Activated CD4-positive, alpha-beta T cell treated with anti-CD3 and anti-CD28 coated beads, Interleukin-2, amount 10 ng/mL, durations not matched to agents 7 days and 5 days (primary cell): ENCODE measurements at places on chromosomes 11 and 22.

GRCh38 chr11:106086850-106087249 lies 9.4 kb downstream of the AASDHPPT start:
- no peak for DNase-seq

DNA sequence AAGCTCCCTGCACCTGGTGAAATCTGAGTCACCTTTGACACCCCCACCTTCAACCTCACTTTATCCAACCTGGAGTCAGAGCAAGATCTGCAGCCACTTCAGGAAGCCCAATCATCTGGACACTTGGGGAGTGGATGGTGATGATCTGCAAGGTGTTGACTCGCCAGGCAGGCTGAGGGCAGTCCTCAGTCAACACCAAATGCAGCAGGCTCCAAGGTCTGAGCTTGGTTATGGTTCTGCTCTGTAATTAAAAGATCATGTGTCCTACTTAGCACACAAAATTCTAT lies 446.9 kb downstream of the BRD1 start:
- no peak for DNase-seq

DNA sequence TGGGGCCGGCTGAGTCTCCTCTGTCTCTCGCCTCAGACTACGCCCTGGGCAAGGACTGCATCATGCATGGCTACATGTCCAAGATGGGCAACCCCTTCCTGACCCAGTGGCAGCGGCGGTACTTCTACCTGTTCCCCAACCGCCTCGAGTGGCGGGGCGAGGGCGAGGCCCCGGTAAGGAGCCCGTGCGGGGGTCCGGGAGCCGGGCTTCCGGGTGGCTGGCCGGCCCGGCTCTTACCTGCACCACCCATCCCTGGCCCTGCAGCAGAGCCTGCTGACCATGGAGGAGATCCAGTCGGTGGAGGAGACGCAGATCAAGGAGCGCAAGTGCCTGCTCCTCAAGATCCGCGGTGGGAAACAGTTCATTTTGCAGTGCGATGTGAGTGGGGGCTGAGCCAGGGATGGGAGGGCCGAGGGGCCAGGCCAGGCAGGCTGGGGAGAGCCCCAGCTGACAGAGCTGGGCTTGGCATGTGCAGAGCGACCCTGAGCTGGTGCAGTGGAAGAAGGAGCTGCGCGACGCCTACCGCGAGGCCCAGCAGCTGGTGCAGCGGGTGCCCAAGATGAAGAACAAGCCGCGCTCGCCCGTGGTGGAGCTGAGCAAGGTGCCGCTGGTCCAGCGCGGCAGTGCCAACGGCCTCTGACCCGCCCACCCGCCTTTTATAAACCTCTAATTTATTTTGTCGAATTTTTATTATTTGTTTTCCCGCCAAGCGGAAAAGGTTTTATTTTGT lies 4.1 kb upstream of the ANKRD13D start:
- DNase-seq, result no peak

DNA sequence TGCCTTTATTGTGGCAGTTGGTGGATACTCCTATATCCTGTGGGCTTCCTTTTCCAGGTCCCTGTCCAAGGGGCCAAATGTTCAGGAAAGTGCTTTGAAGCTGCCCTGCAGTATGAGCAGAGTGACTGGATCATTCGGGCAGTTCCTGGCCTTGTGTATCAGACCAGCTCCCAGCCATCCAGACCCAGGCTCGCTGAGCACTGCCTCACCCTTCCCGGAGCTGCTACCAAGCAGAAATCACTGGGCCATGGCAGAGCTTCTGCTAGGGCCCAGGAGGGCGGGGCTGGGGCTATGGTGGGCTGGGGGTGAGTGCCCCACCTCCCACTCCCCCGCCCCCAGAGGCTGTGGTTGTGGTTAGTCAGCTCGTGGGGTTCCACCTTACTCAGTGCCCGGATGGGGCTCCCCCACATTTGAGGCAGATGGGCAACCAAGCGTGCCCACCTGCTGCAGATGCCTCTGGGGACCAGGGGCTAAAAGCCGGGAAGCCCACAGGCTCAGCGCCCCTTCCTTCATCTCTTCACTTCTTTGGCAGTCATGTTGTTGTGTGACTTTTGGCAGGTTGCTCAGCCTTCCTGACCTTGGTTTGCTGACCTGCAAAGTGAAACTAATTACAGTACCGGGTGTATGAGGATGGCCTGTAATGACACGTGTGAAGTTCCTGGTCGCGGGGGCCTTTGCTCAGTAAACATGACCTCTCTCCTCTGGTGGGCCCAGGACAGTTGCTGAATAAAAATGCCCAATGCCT lies 2.1 kb upstream of the LRRC32 start:
- no peak for DNase-seq

DNA sequence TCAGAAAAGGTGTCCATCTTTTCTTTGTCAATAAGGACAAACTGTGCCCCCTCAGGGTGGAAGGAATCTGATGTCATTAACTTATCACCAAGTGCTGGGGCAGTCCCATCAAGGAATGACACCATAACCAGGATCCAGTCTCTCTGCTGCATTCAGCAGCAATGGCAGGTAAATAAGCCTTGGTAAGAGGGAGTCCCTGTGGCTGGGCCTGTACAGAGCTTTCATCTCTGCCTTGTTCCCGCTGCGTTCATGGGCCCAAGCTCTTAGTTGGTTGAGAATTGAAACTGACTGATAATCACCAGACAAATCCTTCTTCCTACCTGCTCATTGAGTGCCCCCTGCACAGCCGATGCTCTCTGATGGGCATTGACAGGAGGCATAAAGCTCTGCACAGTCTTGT lies 22.7 kb downstream of the EIF3F start:
- no peak for DNase-seq

DNA sequence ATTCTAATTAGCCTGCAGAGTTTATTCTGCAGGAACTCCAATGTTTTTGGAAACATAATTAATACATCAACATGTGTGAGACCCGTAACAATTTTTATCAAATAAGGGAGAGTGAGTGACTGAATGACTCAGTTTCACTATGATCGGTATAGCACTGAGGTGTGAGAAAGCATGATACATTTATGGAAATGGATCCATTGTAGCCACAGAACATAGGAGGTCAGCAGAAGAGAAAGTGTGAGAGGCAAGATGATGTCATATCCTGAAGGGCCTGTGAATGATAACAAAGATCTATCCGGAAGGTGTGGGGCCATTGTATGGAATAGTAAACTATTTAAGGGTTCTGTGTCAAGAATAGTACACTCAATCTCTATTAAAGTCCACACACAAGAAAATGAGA lies 1406.1 kb upstream of the TENM4 start:
- DNase-seq, result no peak

DNA sequence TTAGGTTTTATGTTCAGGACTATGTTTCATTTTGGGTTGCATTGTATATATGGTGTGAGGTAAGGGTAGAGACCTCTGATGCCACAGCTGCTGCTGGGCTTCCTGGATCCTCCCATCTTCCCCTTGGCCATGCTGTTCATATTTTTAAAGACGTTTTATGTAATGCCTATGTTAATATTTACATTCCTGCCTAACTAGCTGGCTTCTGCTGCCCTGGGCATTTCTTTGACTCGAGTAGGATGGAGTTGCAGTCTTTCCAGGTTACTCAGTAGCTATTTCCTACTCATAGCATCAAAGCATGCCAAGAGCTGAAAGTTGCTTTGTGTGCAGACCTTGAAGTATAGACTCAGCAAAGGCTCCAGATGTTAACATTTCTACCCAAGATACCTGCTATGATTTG lies 220.5 kb upstream of the CADM1 start:
- no peak for DNase-seq

- DNase-seq, result no peak
These were observed 26.4 kb downstream of the VPS37C start for GRCh38 chr11:61134801-61135257.

GRCh38 chr22:23825246-23825905 lies 13.4 kb downstream of the DERL3 start:
- no peak for DNase-seq

DNA sequence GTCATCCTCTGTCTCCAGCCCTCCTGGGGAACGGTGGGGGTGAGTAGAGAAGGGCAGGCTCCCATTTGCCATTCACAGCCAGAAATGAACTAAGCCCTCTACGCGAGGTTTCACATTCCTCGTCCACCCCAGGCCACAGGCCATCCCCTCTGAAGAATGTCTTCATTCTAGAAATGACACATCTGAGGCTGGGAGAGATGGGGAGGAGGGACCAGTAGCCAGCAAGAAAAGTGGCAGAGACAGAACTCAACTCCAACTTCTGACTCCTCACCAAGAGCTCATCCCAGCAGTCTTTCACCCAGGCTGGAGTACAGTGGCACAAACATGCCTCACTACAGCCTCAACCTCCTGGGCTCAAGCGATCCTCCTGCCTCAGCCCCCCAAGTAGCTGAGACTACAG lies 3.4 kb downstream of the CTSF start:
- DNase-seq, result no peak

- DNase-seq, result no peak
These were observed 7.4 kb downstream of the PYGM start for GRCh38 chr11:64752175-64752970.

GRCh38 chr11:120494595-120494994 lies 17.0 kb upstream of the GRIK4 start:
- no peak for DNase-seq

DNA sequence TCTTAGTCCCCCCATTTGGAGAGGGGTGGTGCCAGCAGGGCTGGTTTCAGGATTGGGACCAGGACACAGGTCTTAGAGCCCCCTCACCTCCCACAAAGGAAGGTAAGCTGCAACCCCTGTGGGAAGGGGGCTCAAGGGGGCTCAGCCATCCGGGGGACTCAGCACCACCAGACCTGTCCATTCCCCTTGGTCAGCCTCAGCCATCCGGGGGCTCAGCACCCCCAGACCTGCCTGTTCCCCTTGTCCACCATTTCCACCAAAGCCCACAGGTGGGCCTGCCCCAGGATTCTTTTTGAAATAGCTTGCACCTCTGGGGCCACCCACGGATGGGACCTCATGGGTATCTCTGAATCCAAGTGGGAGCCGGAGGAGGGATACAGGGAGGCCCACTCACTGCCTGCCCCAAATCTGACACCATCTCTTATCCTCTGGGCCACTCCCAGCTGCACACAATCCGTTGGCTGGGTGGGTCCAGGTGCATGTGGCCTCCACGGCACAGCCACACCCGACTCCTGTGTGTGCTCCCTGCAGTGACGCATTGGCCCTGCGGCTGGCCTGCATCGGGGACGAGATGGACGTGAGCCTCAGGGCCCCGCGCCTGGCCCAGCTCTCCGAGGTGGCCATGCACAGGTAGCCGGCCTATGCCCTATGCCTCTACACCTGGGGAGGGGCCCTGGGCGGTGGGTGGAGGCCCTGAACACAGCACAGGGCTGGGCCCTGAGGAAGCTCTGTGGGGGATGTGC lies 15.9 kb downstream of the MCAT start:
- DNase-seq, result no peak

DNA sequence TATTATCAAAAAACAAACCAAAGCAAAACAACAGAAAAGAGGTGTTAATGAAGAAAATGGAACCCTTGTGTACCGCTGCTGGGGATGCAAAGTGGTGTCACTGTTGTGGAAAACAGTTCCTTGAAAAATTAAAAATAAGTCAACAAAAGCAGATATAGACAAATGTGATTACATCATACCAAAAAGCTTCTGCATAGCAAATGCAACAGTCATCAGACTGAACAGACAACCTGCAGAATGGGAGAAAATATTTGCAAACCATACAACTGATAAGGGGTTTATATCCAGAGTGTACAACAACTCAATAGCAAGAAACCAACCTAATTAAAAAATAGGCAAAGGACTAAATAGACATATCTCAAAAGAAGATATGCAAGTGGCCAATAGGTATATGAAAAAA lies 22.9 kb upstream of the CARS1 start:
- DNase-seq, result no peak

DNA sequence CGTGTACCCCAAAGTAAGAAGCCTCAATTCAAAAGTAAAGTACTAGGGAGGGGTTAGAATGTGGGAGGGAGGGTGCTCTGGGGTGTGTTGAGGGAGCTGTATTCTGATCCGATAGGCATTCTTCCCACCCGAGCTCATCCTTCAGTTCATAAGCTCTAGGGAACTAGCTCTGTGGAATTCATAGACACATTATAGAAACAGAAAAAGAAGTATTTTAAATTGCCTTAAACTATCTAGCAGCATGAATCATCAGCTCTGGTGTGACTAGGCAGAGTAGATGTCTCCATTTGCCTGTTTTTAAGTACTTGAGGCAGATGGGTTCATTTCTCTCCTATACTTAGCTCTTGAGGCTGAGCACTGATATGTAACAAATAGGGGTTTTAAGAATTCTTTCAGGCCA lies 7.3 kb upstream of the SGSM3 start:
- DNase-seq, result no peak

DNA sequence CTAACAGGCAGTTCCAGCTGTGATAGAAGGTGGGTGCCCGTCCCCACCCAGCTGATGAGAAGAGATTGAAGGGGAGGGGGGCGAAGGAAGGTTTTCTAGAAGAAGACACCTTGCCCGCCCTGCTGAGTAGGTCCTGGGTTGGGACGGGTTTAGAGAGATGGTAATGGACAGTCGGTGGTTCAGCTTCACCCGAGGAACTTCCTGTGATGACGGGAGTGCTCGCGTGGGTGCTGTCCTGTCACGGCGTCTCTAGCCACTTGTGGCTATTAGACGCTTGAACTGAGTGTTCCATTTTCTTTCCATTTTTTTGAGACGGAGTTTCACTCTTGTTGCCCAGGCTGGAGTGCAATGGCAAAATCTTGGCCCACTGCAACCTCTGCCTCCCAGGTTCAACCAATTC lies 27.6 kb upstream of the MGAT3 start:
- no peak for DNase-seq

GRCh38 chr22:21927174-21927823 lies 25.3 kb downstream of the PPM1F start:
- no peak for DNase-seq

DNA sequence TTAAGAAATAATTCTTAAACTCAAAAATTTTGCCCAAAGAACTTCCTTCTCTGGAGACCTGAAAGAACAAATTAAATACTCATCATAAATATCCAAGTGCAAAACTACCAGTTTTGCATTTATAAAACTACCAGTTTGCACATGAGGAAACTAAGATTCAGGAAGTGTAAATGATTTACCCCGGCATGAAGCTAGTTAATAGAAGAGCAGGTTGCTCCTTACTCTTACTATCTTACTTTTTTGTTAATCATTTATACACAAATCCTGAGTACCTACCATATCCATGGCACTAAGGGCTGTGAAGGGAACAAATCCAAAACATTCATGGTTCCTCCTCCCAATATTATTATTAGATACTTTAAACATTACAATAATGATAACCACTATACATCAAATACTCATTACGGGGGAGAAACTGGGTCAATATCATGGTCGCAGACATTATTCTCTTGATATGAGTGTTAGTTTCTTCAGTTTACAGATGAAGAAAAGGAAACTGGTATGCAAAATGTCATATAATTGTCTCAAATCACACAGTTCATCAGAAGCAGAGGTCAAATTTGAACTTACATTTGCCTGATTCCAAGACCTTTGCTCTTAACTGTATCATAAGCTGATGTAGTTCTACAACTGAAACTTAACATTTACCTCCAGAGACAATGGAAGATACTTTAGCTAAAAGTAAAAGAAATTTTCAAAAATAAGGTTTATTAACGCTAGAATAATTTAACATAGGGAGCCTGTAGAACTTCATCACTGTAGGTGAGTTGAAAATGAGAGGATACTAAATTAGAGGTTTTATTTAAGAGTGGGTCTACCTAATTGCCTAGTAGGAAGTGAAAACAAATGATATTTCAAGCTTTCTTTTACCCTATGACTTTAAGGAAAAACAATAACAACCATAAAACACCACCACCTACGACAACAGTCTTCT lies 74.5 kb downstream of the FAM76B start:
- no peak for DNase-seq

- DNase-seq, result peak; percentile 44
These were observed 33.3 kb downstream of the DENND5A start for GRCh38 chr11:9231848-9232177.
